ENCODE measurements at places on chromosomes 6 and 20. TPM values are rescaled to one million over a fixed set of nuclear protein-coding genes. Genes with fewer than 3 reads are reported as not detected.
A peak's percentile ranks its signal among the peaks of the same experiment; 100 is the strongest.

DNA sequence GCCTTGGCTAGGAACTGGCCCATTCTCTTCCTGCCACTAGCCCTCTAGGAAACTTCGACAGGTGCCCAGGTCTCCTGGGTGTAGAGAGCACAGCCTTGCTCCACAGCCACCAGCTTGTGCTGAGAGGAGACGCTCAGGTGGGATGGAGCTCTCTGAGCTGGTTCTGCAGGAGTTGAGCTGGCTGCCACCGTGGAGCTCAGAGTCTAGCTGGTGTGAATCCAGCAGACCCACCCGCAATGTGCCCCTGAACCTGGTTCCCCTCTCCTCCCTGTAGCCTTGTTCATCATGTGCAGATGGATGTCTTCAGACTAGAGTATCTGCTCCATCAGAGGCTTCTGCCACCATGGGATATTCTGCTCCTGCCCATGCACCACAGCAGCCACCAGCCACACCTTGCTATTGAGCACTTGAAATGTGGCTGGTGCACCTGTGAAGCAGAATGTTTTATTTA lies 222.5 kb downstream of the SYNDIG1 start:
- DNase-seq, result no peak

DNA sequence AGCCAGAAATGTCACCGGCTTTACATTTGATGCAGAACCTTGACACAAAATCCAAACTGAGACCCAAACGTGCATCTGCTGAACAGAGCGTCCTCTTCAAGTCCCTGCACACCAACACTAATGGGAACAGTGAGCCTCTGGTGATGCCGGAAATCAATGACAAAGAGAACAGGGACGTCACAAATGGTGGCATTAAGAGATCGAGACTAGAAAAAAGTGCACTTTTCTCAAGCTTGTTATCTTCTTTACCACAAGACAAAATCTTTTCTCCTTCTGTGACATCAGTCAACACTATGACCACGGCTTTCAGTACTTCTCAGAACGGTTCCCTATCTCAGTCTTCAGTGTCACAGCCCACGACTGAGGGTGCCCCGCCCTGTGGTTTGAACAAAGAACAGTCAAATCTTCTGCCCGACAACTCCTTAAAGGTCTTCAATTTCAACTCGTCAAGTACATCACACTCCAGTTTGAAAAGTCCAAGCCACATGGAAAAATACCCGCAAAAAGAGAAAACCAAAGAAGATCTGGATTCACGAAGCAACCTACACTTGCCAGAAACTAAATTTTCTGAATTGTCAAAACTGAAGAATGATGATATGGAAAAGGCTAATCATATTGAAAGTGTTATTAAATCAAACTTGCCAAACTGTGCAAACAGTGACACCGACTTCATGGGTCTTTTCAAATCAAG lies 108.4 kb downstream of the RTN4IP1 start:
- peak; percentile 78 for DNase-seq

GRCh38 chr20:35598899-35599775 lies 16.5 kb upstream of the SPAG4 start:
- no peak for DNase-seq

DNA sequence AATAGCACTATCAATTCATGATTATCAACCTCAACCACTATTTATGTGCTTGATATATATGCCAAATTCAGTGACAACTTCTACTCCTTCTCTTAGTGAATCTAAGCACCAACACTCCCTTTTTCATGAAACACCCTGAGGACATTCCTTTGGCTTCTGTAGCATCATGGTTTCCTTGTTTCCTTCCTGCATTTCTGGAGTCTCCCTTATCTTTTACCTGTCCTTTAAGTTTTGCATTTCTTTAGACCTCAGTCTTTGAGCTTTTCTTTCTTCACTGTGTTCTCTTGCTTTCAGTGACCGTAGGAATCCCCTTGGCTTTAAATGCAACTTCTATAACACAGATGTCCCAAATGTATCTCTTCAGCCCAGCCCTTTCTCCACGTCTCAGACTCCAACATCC lies 143.8 kb upstream of the MLIP start:
- DNase-seq, result no peak

- no peak for DNase-seq
These were observed 256.0 kb downstream of the CDKAL1 start for GRCh38 chr6:20790032-20790791.

Gene PRKN
- 19.5 TPM for total RNA-seq

Gene TMEM244
- not detected for total RNA-seq

Gene CST2
- total RNA-seq, result not detected

Gene PXDC1
- 29.7 TPM for total RNA-seq

Gene BCKDHB
- total RNA-seq, result 28.5 TPM

Gene COL9A3
- total RNA-seq, result 5.5 TPM
